Renal cortex interstitium (tissue), 15 donors: ENCODE measurements at places on chromosomes 6 and 20.

DNA sequence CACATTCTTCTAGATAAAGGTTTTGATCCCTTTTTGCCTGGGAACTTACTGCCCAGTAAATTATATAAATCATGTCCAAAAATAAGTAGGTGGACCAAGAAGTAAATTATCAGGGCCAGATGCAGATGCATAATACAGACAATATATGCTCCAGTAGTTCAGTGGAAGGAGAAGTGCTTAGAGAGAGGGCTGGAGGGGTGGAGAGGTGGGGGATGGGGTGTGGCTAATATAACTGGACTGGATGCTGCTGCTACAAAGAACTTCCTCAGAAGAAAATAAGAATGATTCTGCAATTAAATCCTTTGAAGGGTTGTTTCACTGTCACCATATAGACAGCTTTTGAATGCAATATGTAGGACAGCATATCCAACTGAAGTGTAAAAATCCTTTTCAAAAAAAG, 14.8 kb upstream of the TFAP2D start:
- no peak for DNase-seq

DNA sequence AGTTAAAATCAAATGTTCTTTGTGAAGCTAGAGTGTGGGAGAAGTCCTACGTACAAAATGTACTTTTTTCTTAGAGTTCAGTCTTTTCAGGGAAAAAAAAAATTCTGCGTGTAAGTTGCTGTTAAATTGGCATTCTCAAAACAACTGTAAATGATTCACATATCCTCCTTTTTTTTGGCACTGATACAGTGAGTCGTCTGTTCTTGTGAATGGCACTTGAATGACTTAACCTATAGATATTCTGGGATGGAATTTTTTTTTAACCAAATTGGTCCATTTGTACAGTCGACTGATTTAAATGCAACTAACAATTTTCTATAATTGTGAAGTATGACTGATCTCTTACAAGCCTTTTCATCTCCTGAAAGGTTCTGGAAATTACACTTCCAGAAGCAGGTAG, 5.5 kb upstream of the JAG1 start:
- DNase-seq = no peak

DNA sequence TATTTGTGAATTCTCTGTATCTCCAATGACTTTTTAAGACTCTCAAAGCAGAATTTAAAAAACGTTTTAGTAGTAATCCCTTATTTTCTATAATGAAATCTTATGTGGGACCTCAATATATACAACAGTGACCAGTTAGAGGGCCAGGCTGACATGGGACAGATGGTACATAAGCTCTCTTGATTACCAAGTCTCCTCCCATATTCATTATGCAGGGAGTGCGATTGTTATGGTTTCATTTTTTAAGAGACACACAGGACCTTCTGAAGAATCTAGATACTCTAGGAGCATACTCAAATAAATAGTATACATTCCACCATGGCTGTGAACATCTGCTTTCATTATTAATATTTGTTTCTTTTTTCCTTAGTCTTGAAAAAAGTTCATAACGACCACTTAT, 43.5 kb downstream of the GCLC start:
- no peak for DNase-seq

GRCh38 chr20:63313349-63314014, 20.5 kb downstream of the COL20A1 start:
- no peak for DNase-seq

GRCh38 chr20:57996465-57996864, 232.0 kb downstream of the ANKRD60 start:
- no peak for DNase-seq

DNA sequence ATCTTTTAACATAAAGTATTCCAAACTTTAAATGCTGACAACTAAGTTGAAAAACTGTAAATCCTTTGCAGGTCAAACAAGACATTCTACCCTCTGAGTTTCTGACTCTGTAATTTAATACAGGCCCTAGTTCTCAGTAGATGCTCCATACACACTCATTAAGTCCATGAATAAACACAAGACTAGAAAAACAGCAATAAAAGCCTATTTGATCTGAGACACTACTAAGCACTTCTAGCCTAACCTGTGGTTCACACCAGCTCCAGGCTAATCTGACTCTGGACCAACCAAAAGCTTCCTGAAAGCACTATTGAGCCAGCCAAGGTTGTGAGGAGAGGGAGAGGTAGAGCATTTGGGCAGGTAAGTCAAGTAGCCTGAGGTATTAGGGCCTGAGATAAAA, 103.9 kb downstream of the EPM2A start:
- DNase-seq = no peak

- DNase-seq = no peak
Measured at GRCh38 chr20:13331536-13331935, 110.5 kb downstream of the ISM1 start.

- no peak for DNase-seq
Measured at GRCh38 chr6:52640170-52640569, 30.7 kb upstream of the TMEM14A start.

GRCh38 chr20:31822421-31823330, 3.5 kb downstream of the MYLK2 start:
- peak; percentile 74 for DNase-seq

- no peak for DNase-seq
Measured at GRCh38 chr6:72642435-72642834, 20.6 kb downstream of the KCNQ5 start.

DNA sequence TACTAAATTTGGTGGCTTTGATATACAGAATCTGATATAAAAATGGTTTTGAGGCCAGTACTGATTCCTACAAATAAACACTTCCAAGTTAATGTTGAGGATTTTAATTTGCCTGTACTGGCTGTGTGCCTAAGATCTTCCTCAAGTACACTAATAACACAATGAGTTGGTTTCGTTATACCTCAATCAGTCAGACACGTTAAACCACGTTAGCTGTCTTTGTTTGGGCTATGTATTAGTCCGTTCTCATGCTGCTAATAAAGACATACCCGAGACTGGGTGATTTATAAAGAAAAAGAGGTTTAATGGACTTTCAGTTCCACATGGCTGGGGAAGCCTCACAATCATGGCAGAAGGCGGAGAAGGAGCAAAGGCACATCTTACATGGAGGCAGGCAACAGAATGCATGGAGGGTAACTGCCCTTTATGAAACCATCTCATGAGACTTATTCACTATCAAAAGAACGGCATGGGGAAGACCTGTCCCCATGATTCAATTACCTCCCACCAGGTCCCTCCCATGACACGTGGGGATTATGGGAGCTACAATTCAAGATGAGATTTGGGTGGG, 46.2 kb downstream of the NT5E start:
- no peak for DNase-seq
